Lung (tissue), 17 donors: ENCODE measurements at places on chromosomes 7 and 10.

DNA sequence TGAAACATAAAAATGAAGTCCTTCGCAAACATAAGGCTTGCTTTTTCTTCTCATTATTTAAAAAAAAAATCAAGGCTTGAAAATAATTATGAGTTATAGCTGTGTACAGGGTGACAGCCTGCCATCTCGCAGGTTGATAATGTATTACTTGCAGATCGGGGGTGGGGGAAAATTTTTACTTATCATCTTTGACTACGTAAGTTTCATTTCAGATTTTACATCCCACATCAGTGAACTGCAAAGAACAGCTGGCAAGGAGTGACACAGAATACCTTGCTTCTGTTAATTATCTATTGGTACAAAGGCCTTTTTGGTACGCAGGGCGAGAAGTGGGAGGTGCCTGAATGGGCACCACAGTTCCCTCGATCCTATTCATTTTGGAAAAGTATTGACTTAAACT lies 59.0 kb downstream of the INSYN2A start:
- no peak for DNase-seq

- DNase-seq: no peak
Measured at GRCh38 chr7:3451701-3452100, 150.6 kb downstream of the SDK1 start.

DNA sequence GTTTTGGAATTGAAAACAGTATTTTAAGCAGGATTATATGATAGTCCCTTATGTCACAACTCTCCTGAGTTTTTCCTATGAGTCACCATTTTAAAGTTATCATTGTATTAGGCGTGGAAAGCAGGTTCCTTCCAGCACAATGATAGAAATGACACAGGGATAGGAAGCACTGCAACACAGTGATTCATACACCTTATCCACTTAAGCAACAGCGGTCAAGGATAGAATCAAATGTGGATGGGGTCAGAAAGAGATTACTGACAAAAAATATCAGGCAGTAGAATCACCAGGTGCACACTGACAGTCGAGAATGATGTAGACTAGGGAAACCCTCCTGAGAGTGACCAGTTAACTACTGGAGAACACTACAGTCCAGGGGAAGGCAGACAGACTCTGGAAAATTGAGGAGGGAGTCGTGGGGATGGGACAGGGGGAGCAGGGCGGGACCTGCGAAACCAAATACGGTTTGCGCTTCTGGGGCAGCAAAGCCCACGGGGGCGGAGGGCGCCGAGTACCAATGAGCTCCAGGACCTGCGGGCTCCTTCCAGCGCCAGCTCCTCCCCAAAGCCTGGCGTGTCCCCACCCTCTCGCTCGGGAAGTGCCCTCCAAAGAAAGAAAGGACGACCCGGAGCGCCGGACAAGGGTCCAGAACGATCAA lies 479 bp downstream of the PNPLA8 start:
- no peak for DNase-seq

DNA sequence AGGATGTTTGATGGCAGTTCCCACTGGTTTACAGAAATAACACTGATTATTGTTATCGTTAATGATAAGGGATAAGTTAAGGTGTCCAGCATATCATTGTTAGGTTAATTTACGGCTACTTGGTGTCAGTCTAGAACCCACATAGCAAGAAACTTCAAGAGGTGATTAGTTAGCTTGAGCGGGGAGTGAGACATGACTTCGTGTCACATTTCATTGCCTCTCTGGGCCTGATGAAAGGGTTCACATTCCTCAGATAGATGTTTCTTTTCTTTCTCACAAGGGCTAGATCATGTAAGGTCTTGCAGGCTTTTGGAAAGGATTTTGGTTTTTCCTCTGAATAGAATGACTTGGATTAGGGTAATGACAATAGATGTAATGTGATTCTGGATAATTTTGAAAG lies 26.7 kb downstream of the WAC start:
- no peak for DNase-seq

GRCh38 chr7:1219498-1219897 lies 13.2 kb upstream of the UNCX start:
- DNase-seq: no peak

- peak; percentile 95 for DNase-seq
Measured at GRCh38 chr10:131453721-131454634, 142.5 kb upstream of the TCERG1L start.

DNA sequence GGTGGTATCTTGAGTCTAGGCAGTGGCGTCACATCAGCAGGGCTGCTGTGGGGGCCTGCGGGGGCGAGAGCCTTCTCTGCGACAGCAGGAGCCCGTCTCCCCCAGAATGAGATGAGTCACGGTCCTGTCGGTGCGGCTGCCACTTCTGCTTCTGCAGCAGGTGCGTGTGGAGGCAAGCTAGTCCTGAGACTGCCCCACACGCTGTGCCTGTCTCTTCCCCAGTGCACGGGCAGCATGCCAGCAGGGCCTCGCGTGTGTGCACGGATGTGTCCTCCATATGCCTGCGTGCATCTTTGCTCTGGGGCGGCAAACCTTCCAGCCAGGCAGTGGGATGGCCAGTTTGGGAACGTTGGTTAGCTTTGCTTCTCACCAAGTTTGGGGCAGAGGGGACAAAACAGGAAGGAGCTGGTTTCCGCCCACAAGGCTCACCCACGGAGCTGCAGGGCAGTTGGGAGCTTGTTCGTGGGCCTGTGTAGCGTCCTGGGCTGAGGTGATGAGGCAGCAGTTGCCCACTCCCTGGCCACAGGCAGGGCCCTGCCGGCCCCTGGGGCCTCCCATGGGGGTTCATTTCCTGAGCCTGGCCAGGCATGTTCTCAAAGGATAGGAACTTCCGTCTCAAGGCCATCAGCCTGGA lies 60.8 kb upstream of the PPIF start:
- no peak for DNase-seq

DNA sequence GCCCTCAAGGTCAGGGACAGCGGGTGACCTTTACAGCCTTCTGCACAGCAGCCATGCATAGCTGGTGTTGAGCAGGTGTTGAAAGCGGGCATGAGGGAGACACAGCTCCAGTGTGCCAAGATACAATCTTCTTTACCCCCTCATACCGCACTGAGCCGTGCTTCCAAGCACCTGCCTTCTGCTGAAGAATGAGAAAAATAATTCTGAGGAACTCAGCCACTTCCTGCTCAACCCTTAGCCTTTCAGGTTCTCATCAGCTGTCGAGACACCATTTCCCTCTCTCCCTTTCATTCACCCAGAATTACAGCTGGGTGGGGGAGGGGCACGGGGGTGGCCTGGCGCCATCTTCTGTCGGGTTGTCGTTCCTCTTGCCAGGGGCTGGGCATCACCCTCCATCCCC lies 58.6 kb downstream of the COL13A1 start:
- DNase-seq: no peak

- DNase-seq: no peak
Measured at GRCh38 chr7:141549582-141549981, 1.6 kb upstream of the AGK start.

- no peak for DNase-seq
Measured at GRCh38 chr7:35370687-35371086, 116.8 kb upstream of the TBX20 start.
